Heart left ventricle (tissue), 16 donors: ENCODE measurements at places on chromosomes 13 and 19. TPM values are rescaled to one million over a fixed set of nuclear protein-coding genes. Genes with fewer than 3 reads are reported as not detected.

The CABP5 gene
- total RNA-seq = not detected

DNA sequence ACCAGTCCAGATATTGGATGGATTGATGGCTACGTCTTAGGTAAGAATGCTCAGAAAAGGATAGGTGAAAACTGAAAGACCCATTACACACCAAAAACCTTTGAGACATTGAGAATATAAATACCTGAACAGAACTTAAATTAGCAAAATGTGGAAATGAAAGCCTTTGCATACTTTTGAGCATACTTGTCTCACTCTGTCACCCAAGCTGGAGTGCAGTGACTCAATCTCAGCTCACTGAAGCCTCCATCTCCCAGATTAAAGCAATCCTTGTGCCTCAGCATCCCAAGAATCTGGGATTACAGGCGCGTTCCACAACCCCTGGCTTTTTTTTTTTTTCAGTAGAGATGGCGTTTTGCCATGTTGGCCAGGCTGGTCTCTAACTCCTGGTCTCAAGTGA is 695.3 kb downstream of the DACH1 start:
- no peak overlapping the region for H3K4me3 ChIP-seq
- no peaks in the 10 kb centered on the region for H3K4me1 ChIP-seq
- H3K27ac ChIP-seq = no peak overlapping the region
- no peak for DNase-seq
- H3K36me3 ChIP-seq = no peaks in the 10 kb centered on the region

DNA sequence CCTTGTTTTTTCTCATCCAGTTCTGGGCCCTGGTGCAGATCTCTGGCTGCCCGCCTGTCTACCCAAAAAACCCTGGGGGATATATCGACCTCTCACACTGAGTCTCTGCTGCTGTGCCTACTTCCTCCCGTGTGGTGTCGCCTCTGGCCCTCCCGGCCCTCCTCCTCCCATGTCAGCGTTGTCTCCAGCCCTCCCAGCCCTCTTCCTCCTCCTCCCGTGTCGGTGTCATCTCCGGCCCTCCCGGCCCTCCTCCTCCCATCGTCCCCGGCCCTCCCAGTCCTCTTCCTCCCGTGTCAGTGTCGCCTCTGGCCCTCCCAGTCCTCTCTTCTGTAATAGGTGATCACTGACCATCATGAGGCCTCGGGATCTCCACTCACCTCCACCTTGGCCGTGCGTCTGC is 81.8 kb downstream of the GPR12 start:
- H3K4me3 ChIP-seq = no peak overlapping the region
- DNase-seq = no peak
- no peaks in the 10 kb centered on the region for H3K27me3 ChIP-seq
- no peaks in the 10 kb centered on the region for H3K4me1 ChIP-seq
- peaks cover 26% of the 10 kb centered on the region for H3K36me3 ChIP-seq

The NLRP5 gene
- not detected for total RNA-seq

The ZSCAN4 gene
- not detected for total RNA-seq

The CEACAM5 gene
- total RNA-seq = not detected

GRCh38 chr13:40536443-40537113 is 129.9 kb downstream of the FOXO1 start:
- H3K4me1 ChIP-seq = peaks cover 13% of the 10 kb centered on the region
- H3K36me3 ChIP-seq = no peaks in the 10 kb centered on the region
- H3K27ac ChIP-seq = no peak overlapping the region
- H3K4me3 ChIP-seq = no peak overlapping the region

- H3K27me3 ChIP-seq = no peaks in the 10 kb centered on the region
- H3K36me3 ChIP-seq = peaks cover 11% of the 10 kb centered on the region
- no peak overlapping the region for H3K4me3 ChIP-seq
These were observed 36.8 kb downstream of the RAB20 start for GRCh38 chr13:110524541-110525257.

DNA sequence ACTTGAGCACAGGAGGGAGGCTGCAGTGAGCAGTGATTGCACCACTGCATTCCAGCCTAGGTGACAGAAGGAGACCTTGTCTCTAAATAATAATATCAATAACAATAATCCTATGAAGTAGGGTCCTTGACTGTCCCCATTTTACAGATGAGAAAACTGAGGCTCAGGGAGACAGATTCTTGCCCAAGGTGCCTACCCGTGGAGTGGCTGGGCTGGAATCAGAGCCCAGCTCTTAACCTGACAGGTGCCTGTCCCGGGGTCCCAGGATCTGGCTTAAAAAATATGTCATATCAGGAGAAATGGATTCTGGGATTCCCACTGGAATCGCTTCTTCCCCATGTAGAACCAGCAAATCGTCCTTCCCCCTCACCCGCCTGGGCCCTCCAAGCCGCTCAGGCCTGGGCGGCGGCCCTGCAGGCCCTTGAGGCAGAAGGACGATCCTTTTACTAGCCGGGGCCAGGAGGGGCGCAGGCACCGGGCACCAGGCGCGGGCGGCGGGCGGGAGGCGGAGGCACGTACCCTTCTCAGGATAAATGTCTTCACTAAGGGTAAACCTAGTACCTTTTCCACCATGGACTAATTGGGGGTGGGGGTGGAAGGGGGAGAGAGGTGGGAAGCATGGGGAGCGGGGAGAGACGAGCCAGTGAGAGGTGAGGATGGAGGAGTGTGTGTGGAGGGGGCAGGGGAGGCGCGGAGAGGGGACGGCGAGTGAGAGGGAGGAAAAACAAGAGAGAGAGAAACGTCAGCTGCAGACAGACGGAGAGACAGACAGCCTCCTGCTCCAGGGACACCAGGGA is 60.6 kb downstream of the COLGALT1 start:
- H3K36me3 ChIP-seq = no peaks in the 10 kb centered on the region
- no peak overlapping the region for H3K27ac ChIP-seq
- no peak for DNase-seq

DNA sequence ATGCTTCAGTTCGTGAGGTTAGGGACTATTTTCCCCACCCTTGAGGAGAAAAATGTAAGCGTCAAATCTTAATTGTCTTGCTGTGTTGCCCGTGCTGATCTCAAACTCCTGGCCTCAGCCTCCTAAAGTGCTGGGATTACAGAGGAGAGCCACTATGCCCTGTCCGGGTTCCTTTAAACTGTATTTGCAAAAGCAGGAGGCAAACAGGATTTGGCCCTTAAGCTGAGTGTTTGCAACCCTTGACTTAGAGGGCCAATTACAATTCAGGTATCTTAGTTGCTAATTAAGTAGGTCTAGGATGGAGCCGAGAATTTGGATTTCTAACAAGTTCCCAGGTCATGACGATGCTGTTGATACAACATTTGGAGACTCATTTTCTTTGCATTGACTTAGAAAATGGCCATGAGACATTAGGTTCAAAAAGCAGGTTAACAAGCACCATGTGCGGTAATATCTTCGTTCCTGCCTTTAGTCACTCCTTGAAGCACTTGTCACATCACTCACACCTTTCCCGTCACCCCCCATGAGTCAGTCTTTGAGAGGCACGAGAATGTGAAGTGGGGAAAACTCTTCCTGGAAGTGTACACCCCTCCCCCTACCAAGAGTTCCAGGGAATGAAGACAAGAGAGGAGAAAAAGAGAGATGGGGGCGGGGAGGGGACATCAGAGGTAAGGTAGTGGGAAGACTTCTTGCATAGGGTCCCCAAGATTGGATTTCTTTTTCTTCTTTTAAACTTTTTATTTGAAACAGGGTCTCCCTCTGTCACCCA is 2.6 kb downstream of the NAPSA start:
- no peaks in the 10 kb centered on the region for H3K4me1 ChIP-seq
- no peak for DNase-seq
- no peak overlapping the region for H3K27ac ChIP-seq
- no peaks in the 10 kb centered on the region for H3K36me3 ChIP-seq
- no peak overlapping the region for H3K4me3 ChIP-seq
- H3K27me3 ChIP-seq = no peaks in the 10 kb centered on the region

GRCh38 chr13:110097013-110097412 is 209.9 kb downstream of the COL4A1 start:
- no peak overlapping the region for H3K27ac ChIP-seq
- no peak for DNase-seq
- no peak overlapping the region for H3K4me3 ChIP-seq

DNA sequence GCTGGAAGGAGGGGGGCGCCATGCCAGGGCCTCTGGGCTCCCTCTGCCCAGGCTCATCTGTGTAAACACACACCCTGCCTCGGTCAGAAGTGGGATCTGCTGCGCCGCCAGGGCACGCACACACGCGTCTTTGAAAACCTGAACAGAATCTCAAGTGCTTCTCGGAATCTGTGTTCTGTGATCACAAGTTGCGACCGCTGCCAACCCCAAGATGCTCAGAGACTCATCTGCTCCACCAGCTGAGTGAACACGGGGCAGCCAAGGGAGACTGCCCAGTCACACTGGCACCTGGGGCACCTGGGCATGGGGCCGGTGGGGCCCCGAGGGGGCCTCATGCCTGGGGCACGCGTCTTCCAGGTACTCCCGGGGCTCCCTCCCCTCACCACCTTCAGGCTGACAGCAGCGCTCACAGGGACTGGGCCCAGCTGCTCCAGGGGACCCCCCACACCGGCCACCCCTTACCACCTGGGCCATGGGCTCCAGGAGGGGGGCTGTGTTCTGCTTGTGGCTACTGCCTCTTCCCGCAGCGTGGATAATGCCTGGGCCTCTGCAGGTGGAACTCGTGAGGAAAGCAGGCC is 59.0 kb downstream of the KLF2 start:
- peak overlapping the region; percentile 93 for H3K27ac ChIP-seq
- H3K27me3 ChIP-seq = no peaks in the 10 kb centered on the region
- no peak overlapping the region for H3K4me3 ChIP-seq
- H3K4me1 ChIP-seq = peaks cover 52% of the 10 kb centered on the region
- DNase-seq = no peak

- H3K27me3 ChIP-seq = no peaks in the 10 kb centered on the region
- no peak overlapping the region for H3K27ac ChIP-seq
- no peak overlapping the region for H3K4me3 ChIP-seq
- H3K4me1 ChIP-seq = no peaks in the 10 kb centered on the region
These were observed 19.1 kb downstream of the COMMD6 start for GRCh38 chr13:75518439-75519088.

The ANKLE1 gene
- 0.25 TPM for total RNA-seq
